Trophoblast cell (in vitro differentiated cells and primary cell): ENCODE measurements at places on chromosomes 1 and 21.

DNA sequence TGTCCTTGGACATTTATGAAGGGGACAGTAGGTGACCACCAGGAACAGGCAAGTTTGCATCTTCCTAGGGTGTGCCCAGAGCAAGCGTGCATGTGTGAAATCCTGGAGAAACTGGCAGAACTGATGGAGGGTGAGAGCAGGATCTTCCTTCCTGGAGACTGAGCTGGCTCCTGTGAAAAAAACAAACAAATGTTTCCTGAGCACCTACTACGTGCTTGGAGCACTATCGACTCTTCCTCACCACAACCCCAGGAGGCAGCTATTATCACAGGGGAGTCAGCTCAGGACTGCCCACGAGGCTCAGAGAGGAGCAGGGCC, 1.5 kb upstream of the EDN2 start:
- DNase-seq = no peak

GRCh38 chr1:234898455-234899033, 230.1 kb downstream of the TOMM20 start:
- DNase-seq = no peak

DNA sequence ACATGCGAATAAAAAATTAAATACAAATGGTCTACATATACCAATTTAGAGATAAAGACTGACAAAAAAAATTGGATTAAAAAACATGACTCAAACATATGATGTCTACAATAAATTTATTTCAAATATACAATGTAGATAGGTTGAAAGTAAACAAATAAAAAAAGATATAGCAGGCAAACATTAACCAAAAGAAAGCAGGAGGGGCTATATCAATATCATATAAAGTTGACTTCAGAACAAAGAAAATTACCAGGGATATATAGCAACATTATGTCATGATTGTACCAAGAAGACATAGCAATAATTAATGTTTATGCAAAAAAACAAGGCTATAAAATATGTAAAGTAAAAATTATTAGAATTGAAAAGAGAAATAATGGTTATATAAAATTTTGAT, 49.9 kb upstream of the INSL5 start:
- DNase-seq = no peak

DNA sequence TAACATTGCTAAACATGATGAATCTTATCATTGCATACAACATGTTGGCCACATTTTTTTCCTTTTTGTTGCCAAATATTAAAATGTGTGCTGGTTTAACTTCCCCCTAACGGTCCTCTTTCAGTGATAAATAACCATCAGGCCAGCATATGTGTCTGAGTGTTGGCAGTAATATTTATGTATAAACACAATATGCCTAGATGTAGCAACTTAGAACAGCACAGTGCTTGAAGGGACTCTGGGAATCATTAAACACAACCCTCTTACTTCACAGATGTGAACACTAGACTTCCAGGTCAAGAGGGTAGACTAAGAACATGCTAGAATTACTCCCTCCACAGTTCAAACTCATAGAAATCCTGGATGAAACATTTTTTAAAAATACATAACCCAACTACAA, 581.8 kb downstream of the PLPP3 start:
- no peak for DNase-seq

DNA sequence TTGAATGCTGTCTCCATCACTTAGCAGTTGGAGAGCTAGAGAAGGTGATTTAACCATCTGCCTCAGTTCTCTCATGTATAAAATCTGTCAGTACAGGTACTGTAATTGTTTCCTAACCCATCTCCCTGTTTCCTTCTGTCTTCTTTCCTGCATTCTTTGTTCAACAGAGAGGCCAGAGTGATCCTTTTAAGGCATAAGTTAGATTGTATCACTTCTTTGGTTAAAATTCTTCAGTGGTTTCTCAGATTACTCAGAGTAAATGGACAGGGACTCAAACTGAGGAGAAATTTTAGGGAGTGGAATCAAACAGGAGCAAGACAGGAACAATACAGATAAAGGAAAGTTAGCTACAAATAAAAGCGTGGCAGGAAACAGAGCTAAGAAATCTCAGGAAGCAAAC, 45.2 kb upstream of the SSX2IP start:
- no peak for DNase-seq

DNA sequence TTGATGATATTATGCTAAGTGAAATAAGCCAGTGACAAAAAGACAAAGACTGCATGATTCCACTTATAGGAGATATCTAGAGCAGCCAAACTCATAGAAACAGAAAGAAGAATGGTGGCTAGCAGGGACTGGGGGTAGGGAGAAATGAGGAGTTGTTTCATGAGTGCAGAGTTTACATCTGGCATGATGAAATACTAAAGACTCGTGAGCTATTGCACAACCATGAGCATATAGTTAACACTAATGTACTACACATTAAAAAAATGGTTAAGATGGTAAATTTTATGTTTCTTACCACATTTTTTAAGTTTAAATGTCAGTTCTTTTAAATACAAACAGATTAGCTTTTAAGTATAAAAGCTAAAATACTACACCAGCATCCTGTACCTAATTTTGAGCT, 57.8 kb downstream of the ESRRG start:
- peak; percentile 86 for DNase-seq

GRCh38 chr1:14778898-14779865, 180.7 kb downstream of the KAZN start:
- peak; percentile 61 for DNase-seq

- DNase-seq = peak; percentile 65
Measured at GRCh38 chr1:3553166-3553939, 58.0 kb downstream of the MEGF6 start.

GRCh38 chr1:49424782-49425181, 599.0 kb downstream of the AGBL4 start:
- no peak for DNase-seq

- no peak for DNase-seq
Measured at GRCh38 chr1:169465281-169465680, 20.5 kb downstream of the SLC19A2 start.

DNA sequence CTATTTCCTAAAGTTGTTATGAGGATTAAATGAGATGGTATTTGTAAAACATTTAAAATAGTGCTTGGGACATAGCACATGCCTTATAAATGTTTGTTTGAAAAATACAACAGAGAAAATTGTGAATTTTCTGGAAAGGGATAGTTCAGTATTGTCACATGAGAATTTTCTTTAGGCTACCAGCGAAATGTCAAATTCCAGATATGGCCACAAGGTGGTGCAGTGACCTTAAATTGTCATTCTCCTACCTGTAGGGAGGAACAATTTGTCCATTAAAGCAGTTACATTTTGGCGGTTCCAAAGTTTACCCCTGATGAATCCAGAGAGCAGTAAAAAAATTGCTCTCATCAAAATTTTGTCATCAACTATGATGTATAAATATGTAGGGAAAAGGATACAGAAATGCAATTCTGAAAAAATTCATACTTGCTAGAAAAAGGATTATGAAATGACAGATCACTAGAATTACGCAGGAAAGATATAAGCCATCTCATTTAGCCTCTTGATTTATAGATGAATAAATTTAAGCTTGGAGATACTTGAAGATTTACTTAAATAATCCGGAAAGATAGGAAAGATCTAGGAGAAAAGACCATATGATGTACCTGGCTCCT, 50.2 kb upstream of the TSHB start:
- peak; percentile 90 for DNase-seq

DNA sequence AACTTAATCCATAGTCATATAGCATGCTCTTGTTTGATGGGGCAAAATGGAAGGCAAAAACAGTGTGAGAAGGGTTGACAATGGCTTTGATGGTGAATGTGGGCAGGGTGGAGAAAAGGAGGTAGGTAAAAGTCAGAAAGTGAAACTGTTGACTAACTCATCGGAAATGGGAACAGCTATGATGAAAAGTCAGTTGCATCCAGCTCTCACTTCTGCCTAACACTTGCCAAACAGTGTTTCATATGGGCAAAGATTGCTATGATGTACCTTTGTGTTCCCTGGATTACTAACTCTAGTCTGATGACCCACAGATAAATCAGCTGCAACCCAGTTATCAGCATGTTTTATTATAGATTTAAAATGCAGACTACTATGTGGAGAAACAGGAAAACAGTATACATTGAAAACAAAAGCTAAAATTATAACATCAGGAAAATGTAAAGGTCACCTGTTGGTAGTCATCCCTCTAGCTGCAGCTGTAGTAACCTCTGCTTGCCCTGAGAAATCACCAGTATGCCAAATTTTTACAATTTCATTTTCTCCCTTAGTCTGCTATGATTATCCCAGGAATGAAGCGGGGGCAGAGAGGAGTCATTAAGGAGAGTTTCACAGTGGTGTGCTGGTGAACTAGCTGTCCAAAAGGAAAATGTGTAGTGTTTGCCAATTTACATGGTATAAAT, 11.7 kb downstream of the TNFSF18 start:
- DNase-seq = peak; percentile 37

DNA sequence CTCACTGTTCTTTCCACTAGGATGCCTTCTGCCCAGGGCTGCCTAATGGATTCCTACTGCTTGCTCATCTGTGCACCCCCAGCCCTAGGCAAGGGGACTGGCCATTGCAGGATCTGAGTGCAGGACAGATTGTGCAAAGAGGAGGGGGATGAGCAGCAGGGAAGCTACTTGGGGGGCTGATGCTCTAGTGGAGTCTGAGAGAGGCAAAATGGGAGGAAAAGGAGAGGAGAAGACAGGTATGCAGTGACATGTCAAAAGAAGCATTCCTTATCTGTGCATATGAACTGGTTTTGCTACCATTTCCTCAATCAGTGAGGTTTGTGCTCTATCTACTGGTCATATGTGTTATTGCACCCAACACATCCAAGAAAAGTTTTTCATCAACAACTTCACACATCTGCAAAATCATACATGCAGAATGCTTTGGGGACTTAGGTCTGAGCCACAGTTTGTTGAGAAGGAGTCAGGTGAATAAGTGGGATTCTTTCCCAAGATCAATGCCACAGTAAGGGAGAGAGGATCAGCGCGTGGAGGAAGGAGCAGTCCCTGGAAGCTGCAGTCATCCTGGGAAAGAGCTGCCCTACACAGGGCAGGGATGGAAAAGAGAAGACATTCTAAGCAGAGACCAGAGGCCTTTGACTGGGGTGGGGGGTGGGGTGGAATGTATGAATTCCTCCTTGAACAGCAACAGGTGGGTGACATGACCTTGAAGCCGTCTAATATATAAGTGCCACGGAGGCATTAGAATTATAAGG, 14.4 kb downstream of the SLC5A9 start:
- peak; percentile 60 for DNase-seq

- no peak for DNase-seq
Measured at GRCh38 chr1:162398999-162399580, 12.8 kb downstream of the SH2D1B start.

- DNase-seq = no peak
Measured at GRCh38 chr1:10308001-10308400, 90.9 kb upstream of the PGD start.

DNA sequence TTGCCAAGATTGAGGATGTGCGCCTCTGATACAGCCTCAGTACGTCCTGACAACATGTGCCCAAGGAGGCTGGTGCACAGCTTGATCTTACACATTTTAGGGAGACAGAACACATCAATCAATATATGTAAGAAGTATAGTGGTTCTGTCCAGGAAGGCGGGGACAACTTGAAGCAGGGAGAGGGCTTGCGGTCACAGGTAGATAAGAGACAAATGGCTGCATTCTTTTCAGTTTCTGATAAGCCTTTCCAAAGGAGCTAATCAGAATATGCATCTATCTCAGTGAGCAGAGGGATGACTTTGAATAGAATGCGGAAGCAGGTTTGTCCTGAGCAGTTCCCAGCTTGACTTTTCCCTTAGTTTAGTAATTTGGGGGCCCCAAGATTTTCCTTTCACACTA, 10.2 kb downstream of the DHCR24 start:
- peak; percentile 33 for DNase-seq

DNA sequence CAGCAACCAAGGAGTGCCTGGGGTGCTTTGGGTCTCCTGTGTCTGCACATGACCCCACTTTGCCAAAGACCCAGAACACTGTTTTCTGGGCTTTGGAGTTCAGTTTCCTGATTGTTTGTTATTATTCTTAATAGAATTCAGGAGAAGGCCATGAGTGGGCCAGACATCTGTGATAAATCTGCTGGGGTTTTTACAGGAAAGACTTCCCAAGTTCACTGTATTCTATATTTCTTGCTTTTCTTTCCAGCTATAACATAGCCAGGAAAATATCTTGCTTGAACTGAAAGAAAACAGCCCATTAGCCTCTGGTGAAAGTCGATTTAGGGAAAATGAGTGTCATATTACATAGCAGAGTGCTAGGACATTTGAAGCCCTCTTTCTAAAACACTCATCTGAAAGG, 345.1 kb upstream of the USP24 start:
- no peak for DNase-seq

- DNase-seq = no peak
Measured at GRCh38 chr1:57424231-57425027, 569 bp upstream of the DAB1 start.

DNA sequence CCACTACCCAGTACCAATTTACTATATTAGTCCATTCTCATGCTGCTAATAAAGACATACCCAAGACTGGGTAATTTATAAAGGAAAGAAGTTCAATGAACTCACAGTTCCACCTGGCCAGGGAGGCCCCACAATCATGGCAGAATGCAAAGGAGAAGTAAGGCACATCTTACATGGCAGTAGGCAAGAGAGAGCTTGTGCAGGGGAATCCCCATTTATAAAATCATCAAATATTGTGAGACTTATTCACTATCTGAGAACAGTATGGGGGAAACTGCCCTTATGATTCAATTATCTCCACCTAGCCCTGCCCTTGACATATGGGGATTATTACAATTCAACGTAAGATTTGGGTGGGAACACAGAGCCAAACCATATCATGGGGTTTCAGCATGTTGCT, 6.4 kb downstream of the CD58 start:
- no peak for DNase-seq
